Fibroblast of skin of abdomen (primary cell): ENCODE measurements at places on chromosomes 6 and 20.

- DNase-seq = no peak
These were observed 27.4 kb downstream of the EPHA7 start for GRCh38 chr6:93391965-93392364.

DNA sequence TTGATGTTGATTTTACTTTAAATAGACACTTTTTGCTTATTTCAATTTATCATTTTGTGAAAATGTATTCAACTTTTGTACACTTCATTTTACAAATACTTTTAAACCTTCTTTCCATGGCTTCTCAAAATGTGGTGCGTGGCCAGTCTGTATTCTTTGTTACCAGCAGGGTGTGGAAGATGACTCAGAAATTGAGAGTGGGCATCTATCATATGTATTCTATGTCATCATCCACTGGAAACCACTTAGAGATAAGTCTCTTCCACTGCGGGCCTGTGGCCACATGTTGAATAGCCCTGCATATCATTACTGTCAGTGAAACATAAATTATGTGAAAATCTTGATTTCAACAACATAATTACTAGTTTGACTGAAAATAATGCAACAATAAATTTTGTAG, 52.6 kb upstream of the MC3R start:
- DNase-seq = no peak

- no peak for DNase-seq
These were observed 149.0 kb upstream of the ARG1 start for GRCh38 chr6:131424016-131424415.

DNA sequence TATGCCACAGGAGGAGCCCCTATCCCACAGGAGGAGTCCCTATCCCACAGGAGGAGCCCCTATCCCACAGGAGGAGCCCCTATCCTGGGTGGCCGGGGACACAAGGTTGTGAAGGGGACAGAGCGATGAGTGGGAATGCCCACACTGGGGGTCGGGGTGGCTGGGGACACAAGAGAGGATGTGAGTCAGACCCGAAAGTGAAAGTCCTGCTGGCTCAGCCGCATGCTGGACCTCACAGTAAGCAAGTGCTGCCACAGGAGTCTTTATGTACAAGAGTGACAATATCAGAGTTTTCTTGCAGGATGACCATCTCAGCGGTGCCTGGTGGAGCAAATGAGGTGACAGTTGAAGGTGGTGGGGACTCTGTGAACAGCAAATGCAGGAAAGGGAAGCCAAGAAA, 93.7 kb downstream of the PSMB1 start:
- DNase-seq = peak; percentile 32
